Activated CD4-positive, alpha-beta T cell treated with anti-CD3 and anti-CD28 coated beads, Interleukin-2, amount 50 U/mL, for 16 hours (primary cell): ENCODE measurements at places on chromosomes 11 and 22.

GRCh38 chr11:41943656-41944055 is 484.2 kb upstream of the LRRC4C start:
- DNase-seq, result no peak

GRCh38 chr11:62689421-62690183 is at the start of gene LRRN4CL:
LRRN4CL (minus strand) TSS chr11:62689530; CDS start chr11:62688508, 1,022 bp downstream.
- no peak for DNase-seq

- DNase-seq, result no peak
These were observed 867.2 kb upstream of the RAG2 start for GRCh38 chr11:37465221-37465620.

- no peak for DNase-seq
These were observed 396.9 kb upstream of the CADM1 start for GRCh38 chr11:115901069-115901468.

GRCh38 chr11:68026391-68027105 is 3.9 kb upstream of the NDUFS8 start:
- no peak for DNase-seq

DNA sequence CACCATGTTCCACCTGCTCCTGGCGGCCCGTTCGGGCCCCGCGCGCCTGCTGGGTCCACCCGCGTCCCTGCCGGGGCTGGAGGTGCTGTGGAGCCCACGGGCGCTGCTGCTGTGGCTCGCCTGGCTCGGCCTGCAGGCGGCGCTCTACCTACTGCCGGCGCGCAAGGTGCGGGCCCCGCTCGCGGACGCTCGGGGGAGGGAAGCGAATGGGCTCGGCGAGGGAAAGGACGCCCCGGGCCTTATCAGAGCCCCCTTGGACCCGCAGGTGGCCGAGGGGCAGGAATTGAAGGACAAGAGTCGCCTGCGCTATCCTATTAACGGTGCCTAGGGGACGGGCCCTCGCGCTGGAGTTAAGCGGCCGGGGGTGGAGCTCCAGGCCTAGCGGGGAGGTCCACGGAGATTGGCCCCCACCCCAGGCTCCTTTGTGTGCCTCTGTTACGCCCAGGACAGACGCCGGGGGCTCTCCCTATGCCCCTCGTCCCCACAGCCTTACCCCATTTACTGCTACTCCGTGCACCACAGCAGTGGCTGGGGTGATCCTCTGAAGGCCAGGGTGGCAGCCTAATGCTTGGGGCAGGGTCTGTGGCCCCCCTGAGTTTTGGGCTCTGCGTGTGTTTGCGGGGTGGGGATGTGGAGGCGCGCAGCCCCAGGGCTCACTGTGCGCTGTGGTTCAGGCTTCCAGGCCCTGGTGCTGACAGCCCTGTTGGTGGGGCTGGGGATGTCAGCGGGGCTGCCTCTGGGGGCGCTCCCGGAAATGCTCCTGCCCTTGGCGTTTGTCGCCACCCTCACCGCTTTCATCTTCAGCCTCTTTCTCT is 1.1 kb downstream of the TM7SF2 start:
- DNase-seq, result peak; percentile 80

GRCh38 chr22:20558534-20558933 is 51.1 kb downstream of the MED15 start:
- no peak for DNase-seq

DNA sequence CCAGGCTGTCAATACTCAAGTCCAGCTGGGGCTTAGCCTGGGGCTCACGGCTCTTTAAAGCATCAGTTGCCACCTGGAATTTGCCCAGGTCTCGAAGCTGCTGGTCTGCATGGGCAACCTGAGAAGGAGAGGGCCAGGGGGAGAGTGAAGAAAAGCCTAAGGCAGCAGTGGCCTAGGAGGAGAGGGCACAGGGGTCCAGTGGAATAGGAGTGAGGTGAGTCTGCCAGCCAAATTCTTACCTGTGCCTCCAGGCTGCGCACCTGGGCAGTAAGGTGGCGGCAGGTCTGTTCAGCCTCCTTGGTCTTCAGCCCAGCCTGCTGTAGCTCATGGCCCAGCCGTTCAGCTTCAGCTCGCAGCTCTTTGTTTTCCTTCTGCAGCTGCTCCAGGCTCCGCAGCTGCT is 10.0 kb downstream of the IL18BP start:
- DNase-seq, result no peak

GRCh38 chr22:27639248-27640086 is 162.1 kb downstream of the MN1 start:
- DNase-seq, result no peak

DNA sequence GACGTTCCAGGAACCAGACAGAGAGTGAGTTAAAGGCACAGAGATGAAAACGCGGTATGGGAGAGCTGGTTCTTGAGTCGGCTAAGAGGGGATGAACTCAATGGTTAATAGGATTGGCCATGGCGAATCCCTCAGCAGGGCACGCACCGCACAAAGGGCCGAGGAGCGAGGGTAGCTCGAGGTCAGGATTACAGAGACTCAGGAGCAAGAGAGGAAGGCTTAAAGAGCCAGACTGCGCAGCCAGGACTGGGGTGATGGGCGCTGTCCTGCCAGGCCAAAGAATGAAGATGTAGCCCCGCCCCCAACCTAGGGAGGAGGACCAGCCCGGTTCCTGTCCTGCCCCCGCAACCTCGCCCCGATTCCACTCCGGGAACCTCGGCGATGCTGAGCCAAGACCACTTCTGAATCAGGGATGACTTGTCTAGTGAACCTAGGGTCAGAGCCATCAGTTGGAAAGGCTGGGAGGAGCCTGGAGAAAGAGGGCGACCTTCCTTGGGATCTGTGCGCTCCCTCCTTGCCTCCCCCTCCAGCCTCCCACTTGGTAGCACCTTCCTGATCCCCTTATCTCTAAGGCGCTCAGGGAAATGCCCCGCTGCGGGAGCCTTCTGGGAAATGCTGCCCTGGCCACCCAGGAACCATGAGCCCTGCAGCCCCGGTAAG is at the start of gene PLEKHB1:
Gene PLEKHB1, plus strand, starts transcription at position 610 of the 660 bp plus-strand sequence. Its CDS starts 28 bp downstream, at position 638.
- DNase-seq, result no peak

DNA sequence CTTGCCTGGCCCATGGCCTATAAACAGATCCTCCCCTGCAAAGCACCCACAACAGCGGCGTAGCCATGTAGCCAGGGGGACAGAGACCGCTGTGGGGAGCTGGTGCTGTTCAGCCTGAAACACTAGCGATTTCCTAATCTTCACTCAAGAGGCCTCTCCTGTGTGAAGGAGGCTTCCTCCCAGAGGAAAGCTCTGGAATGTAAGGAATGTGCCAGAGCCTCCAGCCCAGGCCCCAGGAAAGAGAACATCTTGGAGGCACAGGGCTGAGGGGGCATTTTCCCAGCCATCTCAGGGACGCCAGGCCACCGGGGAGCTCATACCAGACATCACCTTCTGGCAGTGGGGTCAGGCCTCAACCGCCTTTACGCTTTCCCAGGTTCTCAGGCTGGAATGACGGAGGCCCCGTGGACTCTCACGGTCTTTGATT is 24.0 kb downstream of the MIAT start:
- DNase-seq, result no peak

DNA sequence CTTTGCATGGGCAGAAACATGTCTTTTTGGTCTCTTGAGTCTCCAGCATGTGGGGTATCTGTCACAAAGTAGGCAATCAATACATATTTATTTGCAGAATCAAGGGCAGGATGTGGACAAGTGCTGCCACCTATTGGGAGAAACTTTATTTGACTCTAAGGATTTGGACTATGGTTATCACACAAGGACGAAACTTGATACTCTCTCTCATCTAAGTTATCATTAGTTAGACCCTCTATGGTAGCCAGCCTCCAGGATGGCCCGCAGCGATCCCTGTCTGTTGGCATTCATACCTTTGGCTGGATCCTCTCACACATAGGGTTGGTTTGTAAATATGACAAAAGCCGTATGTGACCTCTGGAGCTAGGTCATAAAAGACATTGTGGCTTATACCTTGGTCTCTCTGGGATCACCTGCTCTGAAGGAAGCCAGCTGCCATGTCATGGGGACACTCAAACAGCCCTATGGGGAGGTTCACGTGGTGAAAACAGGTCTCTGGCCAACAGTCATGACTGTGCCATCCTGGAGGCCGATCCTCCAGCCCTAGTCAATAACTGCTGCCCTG is 1.1 kb upstream of the FBXO7 start:
- DNase-seq, result peak; percentile 82

DNA sequence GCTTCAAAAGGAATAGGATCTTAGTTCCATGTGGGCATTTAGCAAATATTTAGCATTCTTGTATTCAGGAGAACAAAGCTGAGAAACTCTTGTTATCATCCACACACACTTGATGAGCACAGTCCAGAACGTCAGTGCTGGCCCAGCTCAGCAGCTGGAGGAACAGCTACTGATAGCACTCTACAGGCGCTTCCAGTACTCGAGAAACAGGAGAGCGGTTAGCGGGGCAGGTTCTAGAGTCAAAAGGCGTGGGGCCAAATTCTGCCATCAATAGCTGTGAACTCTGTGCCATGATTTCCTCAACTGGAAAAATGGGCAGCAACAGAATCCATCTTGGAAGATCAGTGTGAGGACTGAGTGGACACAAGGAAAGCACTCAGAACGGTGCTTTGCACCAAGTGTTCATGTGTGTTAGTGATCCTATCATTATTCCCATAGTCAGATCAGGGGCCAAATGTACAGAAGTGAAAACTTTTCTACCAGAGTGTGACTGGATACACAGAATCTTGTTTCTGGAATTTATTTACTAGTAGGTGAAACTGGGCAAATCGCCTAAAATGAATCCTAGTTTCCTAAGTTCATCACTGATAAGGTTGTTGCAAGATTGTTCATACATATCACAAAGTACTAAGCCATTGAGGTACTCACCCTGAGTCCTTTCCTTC is 3.2 kb downstream of the JOSD1 start:
- DNase-seq, result no peak

DNA sequence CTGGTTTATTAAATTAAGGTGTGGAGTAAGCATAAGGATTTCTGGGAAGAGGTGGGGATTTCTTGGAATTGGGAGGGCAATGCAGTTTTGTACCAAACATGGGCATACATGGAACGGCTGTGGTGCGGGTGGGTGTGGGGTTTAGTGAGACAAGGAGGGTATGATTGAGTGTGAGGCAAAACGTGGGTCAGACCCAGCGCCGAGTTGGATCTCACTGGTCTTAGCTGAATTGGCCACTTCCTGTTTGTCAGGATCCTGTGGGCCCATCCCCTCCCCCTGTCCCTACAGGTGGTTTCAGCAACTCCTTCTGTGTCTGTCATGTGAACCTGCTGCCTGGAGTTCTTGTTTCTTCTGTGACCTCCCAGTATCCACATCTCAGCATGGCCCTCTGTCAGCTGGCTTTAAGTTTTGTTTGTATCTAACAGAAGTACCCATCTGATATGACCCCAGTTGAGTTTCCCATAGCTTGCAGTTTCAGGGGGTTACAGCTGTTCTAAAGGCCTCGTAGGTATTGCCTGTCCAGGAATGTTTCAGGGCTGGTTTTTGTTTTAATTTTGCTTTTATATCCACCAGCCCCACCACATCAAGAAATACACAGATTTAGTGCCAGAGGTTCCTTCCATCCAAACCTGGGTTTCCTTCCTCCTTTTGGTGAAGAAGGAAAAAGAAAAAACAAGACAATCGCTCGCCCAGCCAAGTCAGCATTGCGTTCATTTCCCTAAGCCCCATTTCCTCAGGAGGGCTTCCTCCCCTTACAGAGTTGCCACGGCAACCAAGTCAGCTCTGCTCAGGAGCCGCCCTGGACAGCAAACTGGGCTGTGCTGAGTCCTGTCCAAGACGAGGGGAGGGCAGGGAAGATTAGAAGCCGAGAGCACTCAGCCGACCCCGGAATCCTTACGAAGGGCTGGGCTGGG is 6.0 kb downstream of the APOL1 start:
- peak; percentile 57 for DNase-seq

- no peak for DNase-seq
These were observed 16.6 kb upstream of the CHKA start for GRCh38 chr11:68137833-68138232.

GRCh38 chr11:96094156-96094555 is 170.2 kb upstream of the MTMR2 start:
- no peak for DNase-seq

GRCh38 chr11:55793321-55793720 is 2.0 kb upstream of the OR5D14 start:
- no peak for DNase-seq

- DNase-seq, result no peak
These were observed 15.7 kb downstream of the TESMIN start for GRCh38 chr11:68735646-68736045.

DNA sequence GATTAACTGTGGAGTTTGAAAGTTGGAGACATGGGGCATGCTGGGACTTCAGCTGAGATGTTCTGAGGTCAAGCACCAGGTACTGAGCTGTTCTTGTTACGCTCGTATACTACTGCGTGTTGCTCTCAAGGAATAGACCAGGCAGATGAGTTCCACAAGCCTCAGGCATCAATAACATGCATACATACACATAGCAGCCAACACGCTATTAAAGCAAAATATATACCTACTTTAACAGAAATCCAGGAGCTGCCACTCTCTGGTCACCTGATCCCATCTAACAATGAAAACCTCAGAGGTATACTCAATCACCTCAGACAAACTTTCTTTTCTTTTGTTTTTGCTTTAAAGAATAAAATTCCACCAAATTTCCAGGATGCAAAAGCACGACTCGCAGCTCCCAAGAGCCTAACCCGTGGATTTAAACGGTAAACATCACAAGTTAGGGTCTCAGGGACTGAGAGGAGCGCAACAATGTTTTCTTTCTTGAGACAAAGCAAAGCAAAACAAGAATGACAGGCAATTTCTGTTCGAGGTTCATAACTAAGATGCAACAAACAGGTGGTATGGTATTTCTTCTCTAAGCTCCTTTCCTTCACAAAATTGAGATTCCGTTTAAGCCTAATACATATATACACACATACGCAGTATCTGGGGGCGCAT is 16.5 kb downstream of the BLID start:
- DNase-seq, result no peak

- peak; percentile 4 for DNase-seq
These were observed 30.2 kb downstream of the C11orf91 start for GRCh38 chr11:33670250-33671011.

- DNase-seq, result no peak
These were observed 2.1 kb downstream of the UBE2L3 start for GRCh38 chr22:21569459-21570170.

GRCh38 chr11:59728913-59729312 is 15.3 kb upstream of the OR10V1 start:
- peak; percentile 29 for DNase-seq

DNA sequence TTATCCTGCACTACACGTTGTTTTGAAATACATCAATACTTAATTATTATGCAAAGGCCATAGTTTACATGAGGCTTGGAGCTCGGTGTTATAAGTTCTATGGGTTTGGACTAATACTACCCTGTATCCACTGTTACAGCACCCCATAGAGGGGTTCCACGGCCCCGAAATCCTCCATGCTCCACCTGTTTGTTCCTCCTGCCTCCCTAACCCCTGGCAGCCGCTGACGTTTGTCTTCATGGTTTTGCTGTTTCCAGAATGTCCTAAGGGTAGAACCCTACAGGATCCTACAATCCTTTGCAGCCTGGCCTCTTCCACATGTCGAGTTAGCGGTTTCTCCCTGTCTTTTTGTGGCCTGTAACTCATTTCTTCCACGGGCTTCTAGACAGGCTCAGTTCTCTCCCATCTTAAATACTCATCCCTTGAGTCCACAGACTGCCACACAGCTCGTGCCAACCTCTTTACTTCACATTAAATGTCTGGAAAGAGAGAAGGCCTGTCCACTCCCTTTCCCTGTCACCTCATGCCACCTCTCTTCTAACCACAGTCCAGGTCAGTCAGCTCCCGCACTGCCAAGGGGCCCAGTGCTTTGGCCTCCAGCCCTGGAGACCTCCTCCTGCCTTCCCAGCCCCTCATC is 42.4 kb upstream of the TH start:
- no peak for DNase-seq
